ENCODE measurements at places on chromosomes 1 and 21.
A peak's percentile ranks its signal among the peaks of the same experiment; 100 is the strongest.

GRCh38 chr1:61490924-61491323 lies 234.0 kb downstream of the TM2D1 start:
- no peak for DNase-seq

GRCh38 chr1:75126611-75127101 lies 7.5 kb upstream of the LHX8 start:
- DNase-seq = no peak

DNA sequence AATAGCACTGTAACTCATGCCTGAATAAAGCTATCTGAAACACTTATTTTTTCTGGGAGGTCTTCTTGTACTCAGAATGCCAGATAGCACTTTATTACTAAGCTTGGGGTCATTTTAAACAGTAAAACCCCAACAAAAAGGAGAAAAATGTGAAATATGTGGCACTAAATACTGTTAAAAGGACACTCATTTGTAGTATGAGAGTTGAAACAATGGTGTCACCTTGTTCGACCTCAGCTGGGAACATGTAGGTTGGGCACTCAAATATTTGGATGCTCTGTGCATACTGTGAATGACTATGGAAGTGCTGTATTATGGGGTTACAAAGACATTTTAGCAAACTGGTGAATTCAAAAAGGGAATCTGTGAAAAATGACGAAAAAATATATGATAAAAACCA lies 53.9 kb downstream of the SELENOF start:
- no peak for DNase-seq

DNA sequence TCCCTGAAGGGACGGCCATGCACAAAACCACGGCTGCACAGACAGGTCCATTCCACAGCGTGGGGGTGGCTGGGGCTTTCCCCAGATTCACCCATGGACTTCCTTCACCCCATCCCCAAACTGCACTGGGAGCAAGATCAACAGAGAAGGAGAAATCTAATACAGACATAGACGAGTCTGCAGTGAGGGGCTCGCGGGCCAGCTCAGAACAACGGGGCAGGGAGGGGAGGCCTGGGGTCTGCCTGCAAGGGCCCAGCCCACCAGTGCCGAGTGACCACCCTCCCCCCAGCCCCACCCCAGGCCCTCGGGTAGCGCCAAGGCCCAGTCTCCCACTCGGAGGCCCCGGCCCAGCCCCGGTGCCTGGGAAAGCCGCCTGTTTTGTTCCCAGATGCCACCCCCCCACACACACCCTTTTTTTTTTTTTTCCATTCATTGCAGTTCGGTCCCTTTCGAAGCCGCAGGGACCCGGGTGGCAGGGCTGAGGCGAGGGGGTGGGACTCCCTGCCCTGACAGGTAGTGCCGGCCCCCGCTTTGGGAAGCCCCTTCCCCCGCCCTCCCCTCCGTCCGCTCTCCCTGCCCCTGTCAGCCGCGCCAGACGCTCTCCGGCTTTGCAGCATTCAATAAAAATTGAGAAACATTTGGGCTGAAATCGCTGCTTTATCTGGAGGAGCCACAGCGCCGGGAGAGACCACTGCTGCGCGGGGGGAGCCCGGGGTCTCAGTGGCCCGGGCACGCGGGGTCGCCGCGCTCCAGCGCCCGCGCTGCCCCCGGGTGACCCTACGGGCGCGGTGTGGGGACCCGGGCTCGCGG lies 543 bp upstream of the EPHB2 start:
- peak; percentile 46 for DNase-seq

DNA sequence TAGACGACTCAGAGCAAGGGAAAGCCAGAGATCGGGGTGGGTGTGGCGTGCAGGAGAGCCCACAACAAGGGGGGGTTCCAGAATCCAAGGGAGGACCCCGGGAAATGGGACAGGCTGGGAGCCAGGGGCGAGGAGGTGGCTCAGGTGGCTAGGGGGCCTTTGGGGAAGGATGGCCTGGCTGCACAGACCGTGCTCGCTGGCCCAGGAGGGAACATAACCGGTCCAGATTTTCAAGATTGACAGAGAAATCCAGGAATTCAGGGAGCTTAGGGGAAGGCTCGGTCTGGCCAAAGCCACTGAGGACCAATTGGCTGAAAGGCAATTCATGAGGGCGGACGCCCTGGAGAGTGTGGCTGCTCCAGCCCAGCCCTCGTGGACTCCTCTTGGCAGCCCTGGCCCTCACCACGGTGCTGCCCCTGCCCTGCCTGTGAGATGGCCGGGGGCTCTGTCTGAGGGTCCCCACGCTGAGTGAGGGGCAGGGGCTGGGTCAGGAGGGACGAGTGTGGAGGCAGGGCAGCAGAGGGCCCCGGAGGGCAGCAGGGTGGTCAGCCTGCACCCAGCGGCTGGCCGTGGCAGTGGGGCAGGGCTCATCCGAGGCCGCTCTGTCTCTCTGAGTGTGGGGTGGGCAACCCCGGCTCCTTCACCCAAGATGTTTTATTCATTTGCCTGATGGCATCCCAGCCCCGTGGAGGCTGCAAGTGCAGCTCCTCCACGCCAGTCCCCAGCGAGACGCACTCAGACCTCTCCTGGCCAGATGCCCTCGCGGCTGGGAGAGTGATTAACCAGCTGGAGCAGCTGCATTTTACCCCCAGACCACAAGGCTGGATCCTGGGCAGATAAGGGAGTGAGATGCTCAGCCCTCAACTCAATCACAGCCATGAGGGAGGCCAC lies 5.6 kb upstream of the LRRC3 start:
- DNase-seq = no peak

DNA sequence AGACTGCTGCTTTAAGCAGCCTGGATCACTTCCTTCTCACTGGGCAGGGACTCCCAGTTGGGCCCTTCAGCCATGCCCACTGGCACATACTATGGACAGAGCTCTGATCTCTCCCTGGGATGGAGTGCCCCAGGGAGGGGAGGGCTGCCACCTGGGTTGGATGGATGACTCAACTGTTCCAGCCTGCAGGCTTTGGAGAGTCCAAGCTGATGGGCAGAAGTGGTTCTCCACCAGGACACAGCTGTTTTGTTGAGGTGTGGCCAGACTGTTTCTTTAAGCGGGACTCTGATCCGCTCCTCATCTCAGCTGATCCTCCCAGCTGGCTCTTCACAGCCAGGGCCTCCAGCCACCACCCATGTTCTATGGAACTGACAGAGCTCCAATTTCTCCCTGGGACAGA lies 166.9 kb downstream of the MAGI3 start:
- DNase-seq = no peak

DNA sequence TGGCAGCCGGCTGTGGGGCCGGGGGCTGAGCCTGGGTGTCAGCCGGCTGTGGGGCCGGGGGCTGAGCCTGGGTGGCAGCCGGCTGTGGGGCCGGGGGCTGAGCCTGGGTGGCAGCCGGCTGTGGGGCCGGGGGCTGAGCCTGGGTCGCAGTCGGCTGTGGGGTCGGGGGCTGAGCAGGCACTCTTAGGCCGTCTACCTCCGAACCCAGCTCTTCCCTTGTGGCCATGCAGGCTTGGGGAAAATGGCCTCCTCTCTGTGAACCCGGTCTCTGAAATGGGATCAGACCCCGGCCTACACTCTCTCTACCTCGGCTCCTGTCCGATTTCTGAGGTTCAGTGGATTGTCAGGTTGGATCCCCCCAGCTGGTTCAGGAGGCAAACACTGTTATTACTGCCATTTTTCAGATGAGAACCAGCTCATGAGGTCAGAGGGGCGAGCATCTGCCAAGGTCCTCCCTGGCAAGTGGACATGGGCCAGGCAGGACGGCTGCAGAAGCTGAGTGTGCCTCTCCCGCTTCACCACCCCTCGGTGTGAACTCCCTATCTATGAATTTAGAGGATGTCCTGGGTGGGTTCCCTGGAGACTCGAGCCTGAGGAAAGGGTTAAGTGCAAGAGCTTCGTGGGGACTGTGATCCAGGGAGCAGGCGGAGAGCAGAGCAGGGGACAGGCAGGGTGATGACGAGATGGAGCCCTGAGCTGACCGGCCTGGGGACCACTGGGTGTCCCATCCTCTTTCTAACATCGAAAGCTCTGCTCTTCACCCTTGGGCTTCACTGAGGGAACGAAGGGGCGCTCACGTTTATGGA lies 10.9 kb upstream of the COL18A1 start:
- DNase-seq = no peak

DNA sequence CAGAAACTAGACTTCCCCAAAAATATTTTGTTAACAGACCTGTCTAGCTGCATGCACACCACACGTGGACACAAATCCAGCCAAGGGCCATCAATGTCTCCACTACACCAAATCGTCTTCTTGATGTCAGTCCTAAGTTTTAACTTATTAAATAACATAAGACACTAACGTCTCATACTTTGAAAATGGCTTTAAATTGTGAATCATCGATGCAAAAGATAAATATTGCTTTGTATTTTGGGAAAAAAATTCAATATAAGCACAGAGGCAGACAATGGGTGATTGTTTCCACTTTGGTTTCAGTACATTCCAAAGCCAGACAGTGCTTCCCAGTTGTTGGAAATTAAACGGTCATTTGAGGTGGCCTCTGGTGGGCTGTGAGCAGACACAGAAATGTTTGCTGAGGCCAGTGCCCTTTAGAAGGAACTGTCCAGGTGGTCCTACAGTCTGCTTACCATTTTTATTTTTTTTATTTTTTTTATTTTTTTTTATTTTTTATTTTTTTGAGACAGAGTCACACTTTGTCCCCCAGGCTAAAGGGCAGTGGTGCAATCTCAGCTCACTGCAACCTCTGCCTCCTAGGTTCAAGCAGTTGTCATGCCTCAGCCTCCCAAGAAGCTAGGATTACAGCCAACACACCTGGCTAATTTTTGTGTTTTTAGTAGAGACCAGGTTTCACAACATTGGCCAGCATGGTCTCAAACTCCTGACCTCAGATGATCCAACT lies 1.8 kb upstream of the KIAA2013 start:
- no peak for DNase-seq

GRCh38 chr1:107776900-107777663 lies 187.9 kb downstream of the VAV3 start:
- no peak for DNase-seq

DNA sequence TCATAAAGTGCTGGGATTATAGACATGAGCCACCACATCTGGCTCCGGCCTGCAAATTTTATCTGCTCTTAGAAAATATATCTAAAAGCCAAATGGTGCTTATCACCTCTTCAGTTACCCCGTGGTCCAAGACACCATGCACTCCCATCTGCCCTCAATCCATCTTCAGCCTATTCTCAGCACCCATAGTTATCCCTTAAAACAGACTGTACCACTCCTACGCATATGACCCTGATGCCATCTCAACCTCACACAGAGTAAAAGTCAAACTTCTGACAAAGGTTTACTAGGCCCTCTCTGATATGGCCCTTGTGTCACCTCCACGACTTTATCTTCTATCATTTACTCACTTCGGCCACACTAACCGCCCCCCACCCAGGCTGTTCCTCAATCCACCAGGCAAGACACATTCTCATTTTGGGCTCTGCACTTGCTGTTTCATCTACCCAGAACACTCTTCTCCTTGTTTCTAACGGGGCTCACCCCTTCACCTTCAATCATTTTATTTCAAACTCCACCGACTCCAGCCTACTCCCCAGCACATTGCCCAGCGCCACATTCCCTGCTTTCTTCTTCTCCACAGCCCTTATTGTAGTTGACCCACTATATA lies 33.0 kb downstream of the USP48 start:
- no peak for DNase-seq

- peak; percentile 49 for DNase-seq
These were observed 142.8 kb upstream of the VAMP3 start for GRCh38 chr1:7628273-7628672.

- DNase-seq = no peak
These were observed 9.1 kb upstream of the GALNT2 start for GRCh38 chr1:230057681-230058565.

GRCh38 chr1:152869808-152870419 lies 8.2 kb upstream of the SMCP start:
- DNase-seq = peak; percentile 30

GRCh38 chr1:31447210-31447609 lies 34.2 kb downstream of the SERINC2 start:
- DNase-seq = no peak

DNA sequence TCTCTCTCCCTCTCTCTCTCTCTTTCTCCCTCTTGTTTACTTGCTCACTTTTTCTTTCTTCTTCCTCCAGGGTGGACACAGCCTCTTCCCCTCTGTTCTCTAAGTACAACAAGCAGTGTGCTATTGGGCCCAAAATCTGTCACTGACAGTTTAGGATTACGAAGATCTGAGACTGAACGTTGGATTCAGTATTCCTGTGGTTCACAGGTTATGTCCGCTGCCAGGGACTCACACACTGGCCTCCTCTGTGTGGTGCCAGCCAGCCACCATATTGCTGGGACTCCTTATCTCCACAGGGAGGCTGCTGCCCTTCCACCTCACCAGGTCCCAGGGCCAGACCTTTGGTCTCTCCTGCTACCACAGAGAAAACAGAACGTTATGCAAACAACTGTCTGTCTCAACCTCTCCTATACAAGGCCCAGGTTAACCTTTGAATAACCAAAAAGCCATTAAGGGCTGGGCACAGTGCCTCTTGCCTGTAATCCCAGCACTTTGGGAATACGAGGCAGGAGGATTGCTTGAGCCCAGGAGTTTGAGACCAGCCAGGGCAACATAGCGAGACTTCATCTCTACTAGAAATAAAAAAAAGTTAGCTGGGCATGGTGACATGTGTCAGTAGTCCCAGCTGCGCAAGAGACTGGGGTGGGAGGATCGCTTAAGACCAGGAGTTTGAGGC lies 171.9 kb upstream of the RAB4A start:
- DNase-seq = no peak

DNA sequence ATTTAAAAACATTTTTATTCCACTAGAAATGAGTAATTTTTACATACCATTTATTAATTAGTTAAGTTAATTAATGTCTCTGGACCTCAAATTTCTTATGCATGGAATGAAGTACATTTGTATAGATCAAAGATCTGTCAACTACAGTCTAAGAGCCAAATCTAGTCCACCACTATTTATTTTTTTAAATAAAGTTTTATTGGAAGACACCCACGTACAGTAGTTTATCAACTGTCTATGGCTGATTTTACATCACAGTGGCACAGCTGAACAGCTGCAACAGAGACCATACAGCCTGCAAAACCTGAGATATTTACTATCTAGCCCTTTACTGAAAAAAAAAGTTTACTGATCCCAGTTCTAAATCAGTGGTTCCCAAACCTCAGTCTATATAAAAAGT lies 188.6 kb upstream of the HP1BP3 start:
- DNase-seq = no peak

GRCh38 chr1:63894627-63895265 lies 120.9 kb downstream of the ROR1 start:
- DNase-seq = no peak

DNA sequence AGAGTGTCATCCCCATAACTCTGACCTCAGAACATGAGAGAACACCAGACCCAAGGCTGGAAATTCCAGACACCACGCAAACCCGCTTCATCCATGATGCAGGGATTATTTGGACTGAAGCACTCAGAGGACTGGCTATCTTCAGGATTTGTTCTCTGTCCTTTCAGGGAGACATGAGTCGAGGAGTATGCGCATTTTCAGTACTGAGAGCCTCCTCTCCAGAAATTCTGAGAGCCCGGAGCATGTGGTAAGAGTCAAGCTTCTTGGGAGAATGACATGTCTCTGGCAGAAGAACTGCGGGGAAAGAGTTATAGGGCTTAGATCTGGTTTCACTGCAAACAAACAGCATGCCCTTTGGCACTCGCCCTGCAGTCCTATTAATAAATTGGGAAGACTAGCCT lies 6.9 kb downstream of the LAX1 start:
- DNase-seq = peak; percentile 44

GRCh38 chr1:8988618-8988967 lies 37.6 kb downstream of the SLC2A7 start:
- DNase-seq = no peak
